ENCODE measurements at places on chromosomes 6 and 20.

DNA sequence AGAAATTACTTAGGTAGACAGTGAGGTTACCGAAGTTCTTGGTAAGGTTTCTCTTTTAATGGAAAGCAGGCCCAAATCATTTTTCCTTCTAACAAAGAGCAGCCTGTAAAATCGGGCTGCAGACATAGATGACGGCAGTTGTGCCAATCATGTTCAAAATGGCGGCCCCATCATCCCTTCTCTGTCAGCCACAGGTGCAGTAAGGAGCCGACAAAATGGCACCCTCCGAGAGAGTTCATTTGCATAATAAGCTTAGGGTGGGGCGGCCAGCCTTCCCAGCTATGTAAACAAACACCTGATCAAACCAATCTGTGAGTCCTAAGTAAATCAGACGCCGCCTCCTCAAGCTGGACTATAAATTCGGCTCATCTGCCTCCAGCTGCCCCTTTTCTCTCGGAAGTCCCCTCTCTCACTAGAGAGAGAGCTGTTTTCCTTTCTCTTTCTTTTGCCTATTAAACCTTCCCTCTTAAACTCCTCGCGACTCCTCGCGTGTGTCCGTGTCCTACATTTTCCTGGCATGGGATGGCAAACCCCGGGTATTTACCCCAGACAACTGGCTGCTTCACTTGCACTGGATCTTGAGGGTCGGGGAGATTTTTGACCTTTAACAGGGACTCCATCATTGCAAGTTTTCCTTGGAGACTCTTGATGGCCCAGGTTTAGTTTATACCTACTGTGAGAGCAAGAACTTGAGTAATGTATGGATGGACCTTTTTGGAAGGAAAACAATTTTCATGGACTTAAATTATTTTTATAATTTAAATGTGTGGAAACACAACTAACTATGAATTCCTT, 8.9 kb upstream of the DDR1 start:
- no peak for DNase-seq

DNA sequence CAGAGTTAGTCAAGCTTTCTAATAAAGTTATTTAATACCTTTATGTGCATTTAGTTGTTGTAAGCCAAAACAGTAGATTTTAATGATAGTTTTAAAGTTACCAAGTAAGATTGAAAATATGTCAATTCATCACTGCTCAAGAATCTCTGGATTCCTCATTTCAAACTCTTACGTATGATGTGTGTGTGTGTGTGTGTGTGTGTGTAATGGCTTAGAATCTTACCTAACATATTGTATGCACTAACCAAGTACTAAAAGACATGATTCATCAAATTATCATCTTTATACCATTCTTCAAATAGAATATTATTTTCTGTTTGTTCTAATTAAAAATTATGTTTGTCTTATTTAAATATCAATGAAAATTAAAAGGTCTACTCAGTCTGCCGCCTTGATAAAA, 41.5 kb upstream of the ZNF337 start:
- no peak for DNase-seq

DNA sequence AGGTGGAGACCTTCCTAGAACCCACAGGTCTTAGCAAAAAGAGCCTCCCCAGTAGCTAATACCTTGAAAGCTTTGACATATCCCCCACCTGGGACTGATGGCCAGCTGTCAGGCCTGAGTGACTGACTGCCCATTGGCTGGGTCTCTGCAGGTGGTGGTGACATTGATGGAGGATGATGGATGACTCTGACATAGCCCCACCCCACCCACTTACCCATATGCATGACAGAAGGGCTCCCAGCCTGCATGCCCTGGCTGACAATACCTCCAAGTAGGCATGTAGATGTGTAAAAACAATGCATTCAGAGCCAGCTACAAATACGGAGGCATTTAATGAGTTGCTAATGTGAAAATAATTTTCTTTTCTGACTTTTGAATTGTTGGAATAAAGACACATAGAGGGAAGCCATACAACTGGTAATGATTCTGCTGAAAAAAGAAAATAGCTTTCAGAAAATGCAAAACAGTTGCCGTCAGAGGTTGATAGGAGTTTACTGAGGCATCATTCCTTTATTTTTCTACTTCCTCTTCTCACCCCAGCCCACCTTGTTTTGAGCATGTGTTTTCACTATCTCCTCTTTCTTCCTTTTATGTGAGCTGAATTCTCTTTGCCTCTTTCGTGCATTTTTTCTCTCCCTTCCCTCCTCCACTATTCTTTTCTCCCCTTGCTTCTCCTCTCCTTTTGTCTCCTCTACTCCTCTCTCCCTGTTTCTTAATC, 70.6 kb downstream of the OLIG3 start:
- DNase-seq: no peak

- no peak for DNase-seq
Measured at GRCh38 chr20:50877232-50877743, 53.9 kb downstream of the ADNP start.

- DNase-seq: no peak
Measured at GRCh38 chr20:40631119-40631631, 57.9 kb downstream of the MAFB start.

- DNase-seq: no peak
Measured at GRCh38 chr6:30676660-30677285, 4.0 kb upstream of the DHX16 start.

DNA sequence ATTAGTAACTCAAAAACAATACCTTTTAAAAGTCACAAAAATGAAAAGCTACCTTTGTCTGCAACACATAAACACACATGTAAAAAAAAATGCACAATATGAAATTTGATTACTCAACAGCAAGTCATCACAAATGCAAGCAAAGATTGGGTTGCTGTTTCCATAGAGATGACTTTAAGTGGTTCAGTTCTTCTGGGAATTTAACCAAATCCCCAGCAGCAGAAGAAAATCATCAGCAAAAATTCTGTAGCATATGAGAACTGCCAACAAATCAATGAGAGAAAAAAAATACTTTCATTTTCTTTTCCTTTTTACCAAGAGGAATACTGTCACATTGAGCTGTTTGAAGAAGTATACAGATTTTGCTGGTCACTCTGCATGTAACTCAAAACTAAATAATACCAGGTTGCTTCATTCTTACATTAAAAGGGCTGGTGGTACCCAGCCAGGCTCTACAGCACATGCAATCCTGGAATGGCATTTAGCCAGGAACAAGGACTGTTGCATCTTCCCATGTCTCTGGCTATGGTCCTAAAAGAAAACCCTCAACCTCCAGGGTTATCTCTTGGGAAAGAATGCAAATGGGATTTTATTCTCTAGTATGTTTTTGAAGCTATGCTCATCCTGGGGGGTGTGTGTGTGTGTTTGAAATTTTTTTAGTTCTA, 158.3 kb downstream of the OPRM1 start:
- DNase-seq: no peak

DNA sequence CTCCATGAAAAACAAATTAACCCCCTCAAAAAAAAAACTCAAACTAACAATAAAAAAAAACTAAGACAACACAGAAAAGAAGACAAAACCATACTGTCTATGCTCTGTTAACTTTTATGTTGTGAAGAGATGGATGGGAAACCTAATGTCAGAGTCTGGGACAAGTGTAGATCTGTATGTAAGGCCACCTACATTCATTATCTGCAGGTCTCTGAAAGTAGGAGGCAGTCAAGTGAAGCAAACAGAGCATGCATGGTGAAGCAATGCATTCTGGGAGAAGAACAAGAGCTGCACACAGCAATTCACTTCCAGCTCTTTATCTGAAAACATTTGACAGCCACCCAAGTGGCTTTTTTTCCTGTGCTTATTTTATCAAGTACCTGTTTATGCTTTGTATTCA, 452.0 kb downstream of the EPHA7 start:
- DNase-seq: no peak
